Activated naive CD4-positive, alpha-beta T cell treated with anti-CD3 and anti-CD28 coated beads for 36 hours (primary cell): ENCODE measurements at places on chromosomes 2 and 18. TPM values are rescaled to one million over a fixed set of nuclear protein-coding genes. Genes with fewer than 3 reads are reported as not detected.

Gene MARCO
- not detected for total RNA-seq

Gene HTRA2
- total RNA-seq, result 39.7 TPM

Gene PSTPIP2
- 14.3 TPM for total RNA-seq

Gene TANC1
- total RNA-seq, result 2.0 TPM

Gene SULT1C4
- total RNA-seq, result not detected

Gene LINC00305
- not detected for total RNA-seq

Gene RSAD2
- 9.9 TPM for total RNA-seq

Gene LOXHD1
- total RNA-seq, result not detected

Gene EFEMP1
- total RNA-seq, result not detected

Gene PECR
- 18.8 TPM for total RNA-seq

Gene OTOS
- not detected for total RNA-seq

Gene TMEM182
- 6.3 TPM for total RNA-seq

Gene CYBRD1
- total RNA-seq, result 0.76 TPM

Gene ZNF892
- 2.7 TPM for total RNA-seq

Gene CTNNA2
- not detected for total RNA-seq

Gene NEU4
- total RNA-seq, result not detected

Gene TCF23
- not detected for total RNA-seq

Gene SOX11
- total RNA-seq, result not detected
